ENCODE measurements at places on chromosomes 1 and 21.

- DNase-seq: no peak
These were observed 18.8 kb upstream of the SELP start for GRCh38 chr1:169648709-169649108.

GRCh38 chr1:217630711-217631591 is at the start of the genes GPATCH2 and SPATA17:
TSS of gene GPATCH2 (minus strand) at chr1:217631090. CDS start at chr1:217630971, 119 bp downstream.
TSS of gene SPATA17 (plus strand) at chr1:217631344. CDS start at chr1:217631379, 35 bp downstream.
- peak; percentile 60 for DNase-seq

GRCh38 chr1:83846138-83846537 is 152.8 kb downstream of the TTLL7 start:
- no peak for DNase-seq

DNA sequence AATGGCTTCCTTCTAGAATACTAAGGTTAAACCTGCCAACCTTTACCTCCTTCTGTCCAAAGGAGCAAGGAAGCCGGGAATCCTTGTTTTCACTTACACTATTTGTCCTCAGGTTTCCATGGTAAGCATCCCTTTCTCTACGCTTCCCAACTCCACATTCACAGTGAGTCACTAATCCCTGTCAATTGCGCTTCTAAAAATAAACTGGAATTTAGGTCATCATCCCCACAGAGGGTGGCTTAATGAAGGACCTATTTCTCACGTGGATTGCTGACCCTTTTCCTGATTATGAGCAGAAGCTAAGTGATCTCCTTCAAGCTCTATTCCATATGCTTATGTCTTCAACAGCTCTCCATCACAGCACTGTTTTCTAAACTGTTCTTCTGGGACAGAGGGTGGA is 39.9 kb upstream of the ABCA4 start:
- DNase-seq: no peak

GRCh38 chr1:54651608-54652007 is 10.0 kb downstream of the MROH7 start:
- DNase-seq: no peak

- no peak for DNase-seq
These were observed 3.8 kb downstream of the NFIA start for GRCh38 chr1:61085983-61086644.

DNA sequence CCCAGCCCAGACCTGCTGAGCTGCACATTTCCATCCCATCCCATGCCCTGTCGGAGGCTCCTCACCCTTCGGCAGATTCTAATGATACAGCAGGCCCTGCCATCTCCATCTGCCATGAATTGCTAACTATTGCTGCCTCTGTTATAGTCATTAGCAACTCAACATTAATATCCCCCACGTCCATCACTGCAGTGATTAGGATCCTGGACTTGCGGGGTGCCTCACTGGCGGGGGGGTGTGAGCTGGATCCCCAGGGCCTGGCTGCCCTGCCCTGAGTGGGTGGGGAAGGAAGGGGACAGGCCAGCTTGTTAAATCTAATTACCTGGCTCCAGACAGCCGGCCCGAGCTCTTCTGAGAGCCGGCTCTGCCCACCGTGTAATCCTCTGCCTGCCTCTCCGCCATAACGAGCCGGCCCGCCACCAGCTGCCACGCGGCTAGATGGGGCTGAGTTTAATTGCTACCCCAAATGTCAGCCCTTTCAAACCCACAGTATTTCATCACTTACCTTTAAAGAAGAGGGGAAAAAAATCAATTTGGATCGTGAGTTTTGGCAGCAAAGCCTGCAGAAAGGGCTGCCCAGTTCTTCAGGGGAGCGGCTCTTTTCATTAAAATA is 227.3 kb upstream of the CSF3R start:
- no peak for DNase-seq

- DNase-seq: no peak
These were observed 22.8 kb upstream of the BATF3 start for GRCh38 chr1:212722270-212722957.

DNA sequence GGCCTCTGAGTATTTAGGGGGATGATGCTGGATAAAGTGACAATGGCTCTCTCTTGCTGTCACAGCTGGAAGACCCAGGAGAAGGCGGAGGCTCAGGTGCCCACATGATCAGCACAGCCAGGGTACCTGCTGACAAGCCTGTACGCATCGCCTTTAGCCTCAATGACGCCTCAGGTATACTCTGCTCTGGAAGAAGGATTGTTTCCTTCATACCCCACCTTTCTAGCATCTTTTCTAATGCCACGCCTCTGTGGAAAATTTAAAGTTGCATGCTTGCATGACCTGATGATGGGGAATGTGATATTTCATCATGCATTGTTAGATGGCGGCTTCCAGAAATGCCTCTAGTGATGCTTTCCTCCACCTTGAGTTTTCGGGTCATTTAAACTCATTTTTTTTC is 2.8 kb downstream of the MAP3K7CL start:
- no peak for DNase-seq

DNA sequence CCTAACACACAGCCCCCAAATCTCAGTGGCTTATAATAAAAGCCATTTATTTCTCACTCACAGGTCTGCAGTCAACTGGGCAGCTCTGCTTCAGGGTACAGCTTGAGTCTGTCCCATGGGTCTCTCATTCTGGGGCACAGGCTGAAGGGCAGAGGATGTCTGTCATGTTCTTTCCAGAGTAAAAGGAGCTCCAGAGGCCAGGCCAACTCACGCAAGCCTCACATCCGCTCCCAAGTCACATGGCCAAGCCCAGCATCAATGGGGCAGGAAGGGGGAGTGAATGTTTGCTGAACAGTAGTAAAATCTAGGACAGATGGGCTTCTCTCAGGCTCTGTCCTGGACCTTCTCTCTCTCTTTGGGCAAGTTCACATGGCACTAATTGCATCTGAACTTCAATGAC is 7.1 kb upstream of the SSBP3 start:
- no peak for DNase-seq

DNA sequence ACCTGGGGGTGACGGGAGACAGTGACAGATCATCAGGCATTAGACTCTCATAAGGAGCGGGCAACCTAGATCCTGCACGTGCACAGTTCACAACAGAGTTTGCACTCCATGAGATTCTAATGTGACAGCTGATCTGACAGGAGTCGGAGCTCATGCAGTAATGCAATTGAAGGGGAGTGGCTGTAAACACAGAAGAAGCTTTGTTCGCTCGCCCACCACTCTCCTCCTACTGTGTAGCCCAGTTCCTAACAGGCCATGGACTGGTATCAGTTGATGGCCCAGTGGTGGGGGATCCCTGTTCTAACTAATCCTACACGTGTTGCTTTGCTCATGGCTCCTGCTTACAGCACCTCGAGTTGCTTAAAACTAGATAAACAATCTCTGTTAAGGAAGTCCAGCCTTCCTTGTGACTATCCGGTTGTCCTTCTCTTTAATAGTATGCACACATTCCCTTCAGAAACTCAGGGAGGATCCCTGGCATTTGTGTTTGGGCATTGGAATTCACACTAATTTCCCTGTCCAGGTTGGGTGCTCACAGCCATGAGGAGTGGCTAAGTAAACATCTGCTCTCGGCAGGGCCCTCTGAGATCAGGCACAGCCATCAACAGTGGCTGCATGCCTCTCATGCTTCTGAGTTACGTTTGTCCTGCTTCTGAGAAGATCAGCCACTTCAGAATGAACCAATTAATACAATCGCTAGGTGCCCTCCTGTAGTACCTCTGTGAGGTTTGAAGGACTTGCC is 21.1 kb upstream of the F3 start:
- DNase-seq: no peak

GRCh38 chr21:42790520-42791065 is 88.7 kb downstream of the WDR4 start:
- no peak for DNase-seq

- no peak for DNase-seq
These were observed 143.2 kb downstream of the MIS18A start for GRCh38 chr21:32135401-32136363.
